HT1080 (cell line): ENCODE measurements at places on chromosomes 6 and 20.

DNA sequence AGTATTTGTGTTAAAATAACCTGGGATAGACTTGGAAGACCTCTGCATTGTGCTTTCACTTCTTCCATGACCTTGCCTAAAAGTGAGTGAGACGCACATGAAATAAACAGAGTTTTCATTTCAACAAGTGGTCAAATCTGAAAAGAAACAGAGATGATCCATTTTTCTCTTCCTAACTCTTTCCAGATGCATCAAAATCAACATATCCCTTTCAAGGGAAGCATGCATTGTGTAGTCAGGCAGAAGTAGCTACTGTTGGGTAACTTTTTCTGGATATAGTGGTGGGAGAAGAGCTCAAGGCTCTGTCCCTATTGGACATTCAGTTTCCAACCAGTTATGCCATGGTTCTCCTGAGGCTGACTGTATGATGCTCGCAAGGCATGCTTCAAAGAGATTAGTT, 233.0 kb upstream of the JAG1 start:
- no peak for DNase-seq

GRCh38 chr20:10648651-10649050, 25.1 kb downstream of the JAG1 start:
- DNase-seq, result peak; percentile 55

- DNase-seq, result no peak
These were observed 497.5 kb downstream of the UTRN start for GRCh38 chr6:144782634-144783033.

GRCh38 chr20:2742934-2743559, 50.5 kb downstream of the EBF4 start:
- peak; percentile 48 for DNase-seq

DNA sequence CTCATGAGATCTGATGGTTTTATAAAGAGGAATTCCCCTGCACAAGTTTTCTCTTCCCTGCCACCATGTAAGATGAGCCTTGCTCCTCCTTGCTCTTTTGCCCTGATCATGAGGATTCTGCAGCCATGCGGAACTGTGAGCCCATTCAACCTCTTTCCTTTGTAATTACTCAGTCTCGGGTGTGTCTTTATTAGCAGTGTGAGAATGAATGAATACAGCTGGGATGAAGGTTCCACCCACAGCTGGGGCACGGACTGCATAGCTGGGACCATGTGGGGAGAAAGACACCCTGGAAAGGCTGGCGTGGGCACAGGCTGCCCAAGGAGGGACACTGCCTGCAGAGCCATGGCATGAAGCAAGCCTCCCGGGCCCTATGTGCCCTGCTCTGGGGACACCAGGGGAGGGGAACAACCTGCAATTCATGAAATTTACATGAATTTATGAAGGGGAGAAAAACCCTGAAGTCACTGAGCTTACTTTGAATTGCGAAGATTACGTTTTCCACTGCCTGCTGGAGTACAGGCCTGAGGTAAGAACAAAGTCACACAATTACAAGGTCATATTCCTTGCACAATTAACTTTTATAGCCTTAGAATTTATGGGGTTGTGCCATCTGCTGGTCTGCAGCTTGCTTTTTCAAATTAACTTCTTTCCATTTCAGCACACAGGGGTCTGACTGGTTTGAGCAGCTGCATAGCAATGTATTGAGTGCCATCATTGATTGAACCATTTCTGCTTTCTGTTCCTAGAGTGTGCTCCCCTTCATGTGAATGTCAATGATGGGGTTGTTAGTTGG, 46.2 kb downstream of the SLC22A1 start:
- no peak for DNase-seq

DNA sequence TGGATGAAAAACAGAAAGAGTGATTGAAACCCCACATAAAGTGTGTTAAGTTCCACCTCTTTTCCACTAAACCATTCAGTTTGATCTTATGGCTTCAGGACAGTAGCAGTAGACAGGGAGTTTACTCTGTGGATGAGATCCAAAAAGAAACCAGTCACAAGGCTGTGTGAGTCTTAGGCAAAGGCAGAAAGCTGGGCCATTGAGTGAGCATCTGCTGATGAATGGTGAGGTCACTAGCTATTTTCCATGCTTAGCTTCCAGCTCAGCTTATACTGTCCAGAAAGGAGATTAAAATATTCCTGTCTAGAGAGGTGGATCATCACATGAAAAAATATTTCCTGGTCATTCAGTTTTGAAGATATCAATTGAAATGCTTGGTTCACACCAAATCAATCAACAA, 1643.9 kb downstream of the HACE1 start:
- peak; percentile 51 for DNase-seq
